NCI-H187 treated with DMSO at 0.1 percent for 48 hours (cell line): ENCODE measurements at places on chromosomes 7 and 10.

- no peak for DNase-seq
These were observed 11.8 kb downstream of the INPP5A start for GRCh38 chr10:132549371-132549770.

DNA sequence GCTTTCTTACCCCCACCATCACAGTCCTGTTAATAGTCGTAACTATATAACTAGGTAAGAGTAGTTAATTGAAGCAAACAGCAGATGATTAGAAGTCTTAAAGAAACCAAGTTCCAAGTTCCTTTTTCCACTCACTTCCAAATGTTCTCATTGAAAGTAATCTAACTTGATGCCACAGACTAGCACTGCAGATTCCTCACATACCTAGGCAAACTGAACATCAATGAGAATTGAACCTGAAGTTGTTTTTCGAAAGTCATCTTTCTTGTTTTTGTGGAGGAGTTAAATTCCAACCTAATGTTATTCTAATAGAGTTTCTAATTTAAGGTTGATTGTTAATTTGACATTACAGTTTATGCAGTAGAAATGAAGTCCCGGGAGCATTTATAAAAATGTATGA, 5.5 kb downstream of the PRKG1 start:
- no peak for DNase-seq

DNA sequence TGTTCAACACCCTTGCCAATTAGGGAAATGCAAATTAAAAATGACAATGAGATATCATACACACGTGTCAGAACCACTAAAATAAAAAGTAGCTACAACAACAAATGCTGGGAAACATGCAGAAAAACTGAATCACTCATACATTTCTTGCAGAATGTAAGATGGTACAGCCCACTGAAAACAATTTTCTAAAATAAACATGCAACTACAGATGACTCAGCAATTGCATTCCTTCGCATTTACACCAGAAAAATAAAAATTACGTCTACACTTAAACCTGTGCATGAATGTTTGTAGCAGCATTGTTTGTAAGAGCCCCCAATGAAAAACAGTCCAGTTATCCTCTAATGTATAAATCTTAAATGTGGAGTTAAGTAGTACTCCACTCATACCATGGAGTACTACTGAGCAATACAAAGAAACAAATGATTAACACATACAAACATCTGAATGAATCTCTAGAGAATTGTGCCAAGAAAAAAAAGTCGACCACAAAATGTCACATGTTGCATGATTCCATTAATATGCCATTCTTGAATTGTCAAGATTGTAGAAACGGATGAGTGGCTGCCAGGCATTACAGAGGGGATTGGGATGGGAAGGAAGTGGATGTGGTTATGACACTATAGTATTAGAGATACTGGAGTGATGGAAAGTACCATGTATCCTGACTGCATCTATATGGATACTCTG, 134.6 kb upstream of the NPSR1 start:
- DNase-seq, result no peak

- no peak for DNase-seq
These were observed 504.2 kb upstream of the MBL2 start for GRCh38 chr10:53276797-53277196.

GRCh38 chr7:103958284-103958818, 31.1 kb downstream of the RELN start:
- no peak for DNase-seq

- DNase-seq, result no peak
These were observed 66.1 kb downstream of the CALML3 start for GRCh38 chr10:5590816-5591215.

DNA sequence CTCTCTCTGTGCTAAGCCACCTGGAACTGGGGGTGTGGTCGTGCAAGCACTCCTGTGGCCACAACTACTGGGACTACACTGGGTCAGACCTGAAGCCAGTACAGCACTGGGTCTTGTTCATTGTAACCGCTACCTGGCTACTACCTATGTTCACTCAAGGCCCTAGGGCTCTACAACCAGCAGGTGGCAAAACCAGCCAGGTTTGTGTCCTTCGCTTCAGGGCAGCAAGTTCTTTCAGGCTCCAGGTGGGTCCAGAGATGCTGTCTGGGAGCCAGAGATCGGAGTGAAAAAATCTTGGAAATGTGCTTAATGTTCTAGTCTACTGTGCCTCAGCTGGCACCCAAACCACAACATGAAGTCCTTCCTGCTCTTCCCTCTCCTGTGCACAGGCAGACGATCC, 171.6 kb upstream of the SORCS1 start:
- DNase-seq, result no peak

DNA sequence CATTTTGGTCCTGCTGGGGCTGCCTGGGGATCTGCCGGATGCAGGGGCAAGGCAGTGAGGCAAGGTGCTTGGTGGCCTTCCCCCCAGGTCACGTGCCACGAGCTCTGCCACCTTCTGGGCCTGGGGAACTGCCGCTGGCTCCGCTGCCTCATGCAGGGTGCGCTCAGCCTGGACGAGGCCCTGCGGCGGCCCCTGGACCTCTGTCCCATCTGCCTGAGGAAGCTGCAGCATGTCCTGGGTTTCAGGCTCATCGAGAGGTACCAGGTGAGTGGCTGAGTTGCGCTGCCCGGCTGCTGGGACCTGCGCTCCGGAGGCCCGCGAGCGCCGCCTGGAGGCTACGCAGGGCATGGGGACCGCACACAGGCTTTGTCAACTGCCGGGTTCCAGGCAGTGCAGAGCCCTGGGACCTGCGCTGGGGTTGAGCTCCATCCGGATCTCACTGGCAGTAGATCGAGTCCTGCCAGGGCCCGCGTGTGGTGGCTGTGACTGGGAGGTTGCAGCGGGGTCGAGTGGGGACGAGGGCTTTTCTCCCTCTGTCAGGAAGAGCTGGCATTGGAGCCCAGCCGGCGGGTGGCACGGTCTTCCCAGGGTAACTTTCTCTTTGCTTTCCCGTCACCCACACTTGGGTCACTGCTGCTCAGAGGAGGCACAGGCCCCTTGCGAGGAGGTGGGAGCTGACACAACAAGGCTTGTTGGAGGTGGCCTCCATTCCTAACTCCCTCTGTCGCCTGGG, 21.7 kb downstream of the AMZ1 start:
- DNase-seq, result no peak

DNA sequence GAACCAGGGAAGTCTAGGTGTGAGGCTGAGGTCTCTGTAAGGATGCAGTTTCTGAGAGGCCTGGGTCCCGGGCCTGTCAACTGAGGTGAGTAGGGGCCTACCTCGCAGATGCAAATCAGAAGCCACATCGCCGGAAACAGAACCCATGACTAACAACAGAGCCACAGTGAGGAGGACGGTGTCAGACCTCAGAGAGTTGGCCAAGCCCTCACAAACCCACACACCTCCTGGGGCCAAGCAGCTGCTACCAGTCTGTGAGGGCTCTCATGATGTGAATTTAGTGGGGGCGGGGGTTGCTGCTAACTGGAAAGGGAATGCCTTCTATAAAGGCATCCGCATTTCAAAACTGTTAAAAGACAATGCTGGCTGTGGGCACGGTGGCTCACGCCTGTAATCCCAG, 103.0 kb downstream of the COBL start:
- no peak for DNase-seq

DNA sequence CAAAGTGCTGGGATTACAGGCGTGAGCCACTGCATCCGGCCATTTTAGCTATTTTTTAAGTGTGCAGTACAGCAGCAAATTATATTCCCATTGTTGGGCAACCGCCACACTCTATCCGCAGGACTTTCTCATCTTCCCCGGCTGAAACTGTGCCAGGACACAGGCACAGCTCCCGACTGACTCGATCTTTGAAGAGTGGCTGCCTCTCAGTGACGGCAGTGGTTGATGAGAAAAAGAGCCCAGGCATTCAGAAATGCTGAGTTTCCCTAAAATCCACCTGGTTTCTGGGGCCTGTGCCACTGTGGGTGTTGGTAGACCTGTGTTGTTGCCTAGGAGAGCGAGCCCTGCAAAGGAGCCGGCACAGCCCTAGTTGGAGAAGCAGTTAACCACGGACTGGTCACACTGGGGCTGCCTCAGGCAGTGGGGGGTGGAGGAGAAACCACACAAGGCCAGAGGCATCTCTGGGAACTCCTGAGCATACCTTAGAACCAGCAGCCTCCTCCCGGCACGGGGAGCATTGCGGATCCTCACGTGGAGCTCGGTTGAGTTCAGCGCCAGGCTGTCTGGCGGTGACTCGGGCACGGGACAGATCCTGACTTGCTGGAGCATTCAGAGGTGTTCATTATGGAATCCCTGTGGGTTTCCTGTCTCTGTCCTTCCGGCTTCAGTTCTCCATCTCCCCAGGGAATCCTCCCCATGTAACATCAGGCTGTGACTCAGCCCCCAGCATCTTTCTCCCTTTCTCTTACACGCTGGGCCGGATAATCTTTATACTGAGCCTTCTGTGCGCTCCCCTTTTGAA, 16.2 kb downstream of the PFKFB3 start:
- no peak for DNase-seq

GRCh38 chr10:11320809-11321520, 290.5 kb downstream of the USP6NL start:
- no peak for DNase-seq

DNA sequence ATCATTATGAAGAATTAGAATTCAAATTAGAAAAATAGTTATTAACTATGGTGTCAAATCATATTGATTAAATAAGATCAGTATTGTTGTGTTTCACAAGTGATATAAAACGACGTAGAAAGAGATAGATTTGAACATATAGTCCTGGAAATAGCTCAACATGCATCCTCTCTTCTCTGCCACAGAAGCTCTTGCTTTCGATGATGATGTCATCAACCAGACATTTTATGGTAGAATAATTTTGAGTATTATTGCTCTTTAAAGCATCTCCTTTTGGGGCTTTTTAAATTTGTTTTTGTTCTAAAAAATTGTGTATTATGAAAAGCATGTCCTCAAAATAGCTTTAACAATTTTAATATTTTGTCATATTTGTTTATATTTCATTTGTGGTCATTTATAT, 95.0 kb downstream of the DGKB start:
- no peak for DNase-seq

GRCh38 chr10:17175551-17175950, 25.9 kb downstream of the TRDMT1 start:
- DNase-seq, result no peak

DNA sequence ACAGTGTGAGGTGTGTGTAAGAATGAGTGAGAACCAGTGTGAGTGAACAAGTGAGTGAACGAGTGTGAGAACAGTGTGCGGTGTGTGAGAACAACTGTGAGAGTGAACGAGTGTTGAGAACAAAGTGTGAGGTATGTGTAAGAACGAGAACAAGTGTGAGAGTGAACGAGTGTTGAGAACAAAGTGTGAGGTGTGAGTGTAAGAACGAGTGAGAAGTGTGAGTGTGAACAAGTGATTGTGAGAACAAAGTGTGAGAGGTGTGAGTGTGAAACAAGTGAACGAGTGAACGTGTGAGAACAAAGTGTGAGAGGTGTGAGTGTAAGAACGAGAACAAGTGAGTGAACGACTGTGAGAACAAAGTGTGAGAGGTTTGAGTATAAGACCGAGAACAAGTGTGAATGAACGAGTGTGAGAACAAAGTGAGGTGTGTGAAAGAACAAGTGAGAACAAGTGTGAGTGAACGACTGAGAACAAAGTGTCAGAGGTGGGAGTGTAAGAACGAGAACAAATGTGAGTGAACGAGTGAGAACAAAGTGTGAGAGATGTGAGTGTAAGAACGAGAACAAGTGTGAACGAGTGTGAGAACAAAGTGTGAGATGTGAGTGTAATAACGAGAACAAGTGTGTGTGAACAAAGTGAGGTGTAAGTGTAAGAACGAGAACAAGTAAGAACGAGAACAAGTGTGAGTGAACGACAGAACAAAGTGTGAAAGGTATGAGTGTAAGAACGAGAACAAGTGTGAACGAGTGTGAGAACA, 47.9 kb downstream of the ESYT2 start:
- DNase-seq, result no peak

DNA sequence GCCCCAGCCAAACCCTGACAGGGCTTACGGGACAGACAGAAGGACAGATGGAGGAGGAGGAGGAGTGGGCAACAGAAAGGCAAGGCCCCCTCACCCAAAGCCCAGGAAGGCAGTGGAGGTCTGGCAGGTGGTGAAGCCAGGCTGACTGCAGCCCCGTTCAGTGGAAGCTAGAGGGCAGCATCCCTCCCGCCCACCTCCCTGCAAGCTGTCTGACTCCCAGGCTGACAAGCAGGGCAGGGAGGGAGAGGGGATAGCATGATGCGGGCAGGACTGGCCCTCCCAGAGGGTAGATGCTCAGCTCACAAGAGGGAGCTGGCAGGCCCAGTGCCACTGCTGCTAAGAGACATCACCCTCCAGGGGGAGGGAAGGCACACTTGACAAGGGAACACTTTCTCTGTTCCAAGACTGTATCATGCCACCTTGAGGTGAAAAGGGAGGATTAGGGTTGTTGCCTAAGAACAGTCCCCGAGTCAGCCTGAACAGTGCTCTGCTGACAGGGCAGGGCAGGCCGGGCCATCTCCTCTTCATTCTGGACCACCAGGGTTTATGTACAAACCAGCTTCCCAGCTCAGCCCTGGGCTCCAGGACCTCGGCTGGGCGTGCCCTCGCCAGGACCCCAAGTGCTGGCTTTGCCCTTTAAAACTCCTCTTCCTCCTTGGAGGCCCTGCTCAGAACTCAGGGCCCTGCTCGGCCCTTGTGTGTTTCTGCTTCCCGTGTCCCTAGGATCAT, 61.8 kb downstream of the RASGEF1A start:
- no peak for DNase-seq

- peak; percentile 25 for DNase-seq
These were observed at the start of gene ZNF438 for GRCh38 chr10:31031558-31032257. TSS of gene ZNF438 (minus strand) at chr10:31031865. CDS start at chr10:30877034, 154,831 bp downstream.

DNA sequence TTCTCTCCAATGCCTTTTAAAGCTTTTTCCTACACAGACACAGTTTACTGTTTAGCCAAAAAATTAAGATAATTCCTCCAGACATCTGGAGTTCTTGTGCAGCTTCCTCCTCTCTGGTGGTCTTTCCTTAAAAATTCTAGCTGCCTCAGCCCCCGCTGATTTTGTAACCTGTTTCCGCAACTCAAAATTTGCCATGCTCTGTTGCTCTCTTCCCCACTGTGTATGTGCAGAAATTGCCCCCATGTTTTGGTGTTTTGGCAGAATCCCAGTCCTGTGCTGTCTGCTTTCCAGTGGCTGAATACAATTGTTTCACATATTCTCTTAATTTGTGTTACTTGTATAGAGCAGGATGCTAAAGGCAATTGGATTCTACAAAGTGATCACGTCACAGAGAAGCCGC, 151.7 kb upstream of the PRSS1 start:
- no peak for DNase-seq

DNA sequence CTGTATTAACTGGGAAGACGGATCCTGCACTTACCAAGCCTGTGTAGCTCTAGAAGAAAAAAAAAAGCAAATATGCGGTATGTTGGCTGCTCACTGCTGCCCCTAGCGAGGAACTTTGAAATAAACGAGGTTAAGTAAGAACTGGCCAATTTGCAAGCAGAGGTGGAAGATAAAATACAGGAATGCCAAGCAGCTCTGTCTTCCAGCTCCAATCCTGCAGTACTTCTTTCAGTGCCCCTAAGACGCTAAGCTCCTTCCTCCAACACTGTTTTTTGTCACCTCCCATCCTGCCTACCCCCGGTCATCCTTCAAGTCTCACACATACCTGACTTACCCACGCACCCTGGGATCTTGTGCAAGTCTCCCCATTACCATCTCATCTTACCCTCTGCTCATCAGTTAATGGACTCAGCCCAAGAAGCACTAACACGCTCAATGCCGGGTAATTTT, 809 bp downstream of the C10orf143 start:
- peak; percentile 6 for DNase-seq
